ENCODE measurements at places on chromosomes 2 and 18.

- no peak for DNase-seq
These were observed 563 bp downstream of the KIF3C start for GRCh38 chr2:25981596-25982272.

DNA sequence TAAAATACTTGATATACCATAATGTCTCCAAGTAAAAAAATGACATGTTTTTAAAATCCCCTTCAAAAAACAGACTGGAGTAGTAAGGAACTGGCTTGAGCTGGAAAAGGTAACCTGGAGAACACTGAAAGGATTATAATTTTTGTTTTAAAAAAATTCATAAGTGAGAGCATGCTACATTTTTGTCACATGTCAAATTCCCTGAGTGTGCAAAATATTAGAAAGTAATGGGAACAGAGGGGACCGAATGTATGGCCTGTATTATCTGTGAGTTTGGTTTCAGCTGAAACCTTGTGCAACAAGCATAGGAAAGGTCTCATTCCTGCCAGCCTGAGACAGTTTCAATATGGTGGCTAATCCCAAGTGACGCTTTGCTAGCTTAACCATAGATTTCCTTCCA is 202.5 kb downstream of the SLC39A10 start:
- no peak for DNase-seq

DNA sequence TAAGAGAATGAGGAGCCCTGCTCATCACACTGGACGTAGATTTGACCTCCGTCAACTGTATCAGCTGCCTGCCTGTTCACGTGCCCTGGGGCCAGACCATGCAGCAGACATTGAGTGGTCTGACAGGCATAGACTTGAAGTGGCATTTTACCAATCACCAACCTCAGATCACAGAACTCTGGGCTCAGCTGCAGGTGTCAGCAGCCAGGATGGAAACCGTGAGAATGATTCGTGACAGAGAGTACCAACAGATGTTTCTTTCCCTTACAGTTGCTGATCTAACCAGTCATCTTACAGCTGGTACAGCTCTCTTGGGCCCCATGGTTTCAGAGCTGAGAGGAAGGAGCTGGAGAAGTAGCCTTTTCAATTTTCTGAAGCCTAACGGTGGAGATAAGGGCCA is 148.9 kb downstream of the EN1 start:
- no peak for DNase-seq

DNA sequence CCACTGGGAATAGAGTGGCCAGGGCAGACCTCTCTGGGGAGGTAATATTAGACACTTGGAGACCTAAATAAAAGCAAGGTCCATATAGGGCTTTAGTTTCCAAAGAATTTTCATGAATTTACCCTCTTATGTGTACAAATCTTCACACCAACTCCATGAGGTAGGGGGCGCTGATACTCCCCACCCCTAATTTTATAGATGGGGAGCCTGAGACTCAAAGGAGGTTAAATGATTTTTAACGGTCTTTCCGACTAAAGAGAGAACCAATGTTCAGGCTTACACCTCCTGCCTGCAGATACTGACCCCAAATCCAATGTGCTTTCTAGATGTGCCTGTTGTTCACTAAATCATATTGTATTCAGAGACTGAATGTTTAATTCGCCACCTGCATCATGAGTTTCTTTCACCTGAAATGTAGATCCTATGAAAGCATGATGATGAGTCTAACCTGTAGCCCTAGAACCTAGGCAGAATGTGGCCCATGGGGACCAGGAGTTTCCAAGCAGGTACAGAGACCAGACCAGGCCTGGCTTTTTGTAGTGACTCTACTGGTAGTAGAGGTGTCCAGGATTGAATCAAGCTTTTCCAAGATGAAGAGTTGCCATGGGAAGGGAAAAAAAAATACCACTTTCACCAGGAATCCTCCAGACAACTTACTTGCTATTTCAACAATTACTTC is 16.8 kb upstream of the PAX3 start:
- no peak for DNase-seq

GRCh38 chr2:238727585-238728329 is 120.1 kb upstream of the TWIST2 start:
- DNase-seq, result no peak

- DNase-seq, result no peak
These were observed 2.1 kb downstream of the PROM2 start for GRCh38 chr2:95276244-95276887.

- DNase-seq, result no peak
These were observed 71.0 kb upstream of the SP3 start for GRCh38 chr2:174035981-174036742.

- DNase-seq, result no peak
These were observed 70.3 kb upstream of the CTLA4 start for GRCh38 chr2:203797276-203797675.

DNA sequence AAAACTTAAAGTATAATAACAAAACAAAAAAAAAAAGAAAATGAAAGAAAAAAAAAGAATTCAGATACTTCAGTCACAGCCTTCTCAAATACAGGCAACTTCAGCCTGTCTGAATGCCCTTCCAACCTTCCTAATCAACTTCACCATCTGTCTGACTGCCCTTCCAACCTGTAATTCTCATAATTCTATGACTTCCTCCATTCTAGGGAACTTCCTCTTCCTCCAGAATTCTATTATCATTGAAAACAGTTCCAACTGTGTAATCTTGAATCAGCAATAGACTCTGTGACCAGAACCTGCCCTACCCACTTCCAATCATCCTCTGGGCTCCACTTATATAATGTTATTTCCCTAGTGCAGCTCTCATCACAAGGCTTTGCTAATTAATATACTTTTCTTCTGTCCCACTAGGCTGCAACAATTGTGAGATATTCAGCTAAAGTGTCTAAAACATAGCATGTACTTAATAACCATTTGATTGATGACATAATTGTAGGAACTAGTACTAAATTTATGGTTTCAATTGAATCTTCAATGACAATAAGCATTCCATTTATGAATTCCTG is 127.3 kb downstream of the UPP2 start:
- DNase-seq, result no peak

DNA sequence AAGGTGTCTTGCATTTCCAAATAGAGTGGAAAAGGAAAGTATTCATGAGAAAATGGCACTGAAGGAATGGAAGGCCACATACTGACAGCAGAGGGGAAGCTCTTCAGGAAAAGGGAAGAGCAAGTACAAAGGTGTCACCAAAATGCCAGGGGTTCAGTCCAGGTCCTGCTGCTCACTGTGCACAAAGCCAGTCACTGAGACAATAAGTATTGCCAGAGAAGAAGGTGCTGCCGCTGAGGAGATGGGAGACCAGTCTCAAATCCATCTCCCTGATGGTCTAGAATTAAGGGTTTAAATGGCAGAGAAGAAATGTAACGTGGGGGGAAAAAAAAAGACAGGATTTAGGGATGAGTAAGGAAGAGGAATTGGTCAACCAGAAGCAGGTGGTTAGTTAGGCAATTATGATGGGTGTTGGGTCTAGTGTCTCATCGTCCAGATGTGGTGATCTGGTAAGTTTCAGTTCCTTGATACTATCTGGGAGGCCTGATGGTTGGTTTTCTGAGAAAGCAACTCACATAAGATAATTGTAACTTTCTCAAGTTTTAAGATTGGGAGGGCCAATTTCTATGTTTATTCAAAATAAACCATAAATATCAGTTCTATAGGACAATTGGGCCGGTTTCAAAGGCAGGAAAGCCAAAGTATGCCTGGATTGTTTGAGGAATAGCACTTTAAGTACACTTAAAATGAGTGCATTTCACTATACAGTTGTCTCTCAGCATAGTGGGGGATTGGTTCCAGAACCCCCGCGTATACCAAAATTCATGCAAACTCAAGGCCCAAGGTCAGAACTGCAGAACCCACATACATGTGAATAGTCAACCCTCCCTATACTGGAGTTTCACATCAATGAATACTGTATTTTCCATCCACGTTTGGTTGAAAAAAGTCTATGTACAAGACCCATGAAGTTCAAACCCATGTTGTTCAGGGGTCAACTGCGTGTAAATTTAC is 109.1 kb upstream of the DNAJC10 start:
- no peak for DNase-seq

DNA sequence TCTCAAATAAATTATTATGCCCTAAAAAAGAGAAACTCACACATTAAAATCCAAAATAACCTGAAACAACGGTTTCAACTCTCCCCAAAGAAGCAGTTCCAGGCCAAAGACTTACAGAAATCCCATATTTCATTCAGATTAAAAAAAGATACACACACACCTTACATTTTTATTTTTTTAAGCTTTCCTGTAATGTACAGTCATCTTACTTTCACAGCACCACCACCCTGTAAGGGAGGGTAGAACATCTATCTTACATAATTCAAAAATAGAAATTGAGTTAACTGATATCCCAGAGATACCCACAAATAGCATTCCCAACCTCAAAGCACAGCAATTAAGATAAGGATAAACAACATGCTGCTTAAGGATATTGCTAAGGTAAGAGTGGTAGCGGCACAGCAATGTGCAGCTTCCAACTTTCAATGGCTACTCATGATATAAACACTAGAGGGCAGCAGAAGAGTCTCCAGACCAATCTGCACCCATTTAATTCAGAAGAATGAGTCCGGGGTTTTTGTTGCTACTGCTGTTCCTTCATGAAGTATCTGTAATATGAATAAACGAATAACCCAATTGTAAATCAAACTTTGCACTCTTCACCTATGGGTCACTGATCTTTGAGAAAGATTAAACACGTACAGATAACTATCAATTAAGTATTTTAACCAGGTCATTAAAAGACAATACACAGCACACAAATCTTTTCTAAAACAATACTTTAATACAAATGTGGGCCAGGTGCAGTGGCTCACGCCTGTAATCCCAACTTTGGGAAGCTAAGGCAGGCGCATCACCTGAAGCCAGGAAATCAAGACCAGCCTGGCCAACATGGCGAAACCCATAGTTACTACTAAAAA is 11.3 kb downstream of the GFPT1 start:
- no peak for DNase-seq

- no peak for DNase-seq
These were observed 344.4 kb upstream of the SLC39A10 start for GRCh38 chr2:195312662-195313061.

DNA sequence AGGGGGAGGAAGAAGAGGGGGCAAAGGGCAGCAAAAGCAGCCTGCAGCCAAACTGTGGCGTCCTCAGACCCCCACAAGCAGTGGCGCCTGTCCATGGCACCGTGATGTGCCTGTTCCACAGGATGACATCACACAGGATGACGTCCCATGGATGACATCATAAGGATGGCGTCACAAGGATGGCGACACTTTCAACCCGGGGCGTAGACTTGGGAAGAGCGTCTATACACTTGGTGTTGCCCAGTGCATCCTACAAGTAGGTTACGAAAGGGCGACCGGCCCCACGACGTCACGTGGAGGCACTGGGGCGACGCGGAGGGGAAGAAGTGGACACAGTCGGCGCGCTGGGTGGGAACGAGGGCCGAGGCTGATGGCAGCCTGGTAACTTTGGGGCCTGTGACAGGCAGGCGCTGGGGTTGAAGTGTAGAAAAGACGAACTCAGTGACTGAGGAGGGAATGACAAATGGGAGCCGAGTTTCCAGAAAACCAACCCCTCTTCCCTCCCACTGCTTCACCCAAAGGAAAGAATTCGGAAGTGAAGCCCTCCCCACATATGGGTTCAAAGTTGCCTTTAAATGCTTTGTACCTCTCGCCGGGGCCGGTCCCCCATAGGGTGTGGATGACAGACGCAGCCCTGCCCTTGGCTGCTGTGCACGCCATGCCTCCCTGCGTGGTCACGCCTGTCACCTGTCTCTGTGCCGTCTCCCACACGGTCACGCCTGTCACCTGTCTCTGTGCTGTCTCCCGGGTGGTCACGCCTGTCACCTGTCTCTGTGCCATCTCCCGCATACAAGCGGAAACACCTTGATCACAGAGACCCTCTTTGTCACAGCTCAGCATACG is 13.4 kb upstream of the KCNG2 start:
- no peak for DNase-seq

GRCh38 chr2:2640818-2641217 is 309.7 kb upstream of the MYT1L start:
- DNase-seq, result no peak

GRCh38 chr2:199602271-199602895 is 144.6 kb upstream of the SATB2 start:
- DNase-seq, result no peak

- no peak for DNase-seq
These were observed 192.9 kb downstream of the INHBB start for GRCh38 chr2:120538691-120539423.

- no peak for DNase-seq
These were observed 49.7 kb upstream of the RASGRP3 start for GRCh38 chr2:33426666-33427231.

- no peak for DNase-seq
These were observed 335.6 kb downstream of the PIK3C3 start for GRCh38 chr18:42290318-42291307.

GRCh38 chr2:178990533-178991241 is 59.2 kb downstream of the CCDC141 start:
- DNase-seq, result no peak

DNA sequence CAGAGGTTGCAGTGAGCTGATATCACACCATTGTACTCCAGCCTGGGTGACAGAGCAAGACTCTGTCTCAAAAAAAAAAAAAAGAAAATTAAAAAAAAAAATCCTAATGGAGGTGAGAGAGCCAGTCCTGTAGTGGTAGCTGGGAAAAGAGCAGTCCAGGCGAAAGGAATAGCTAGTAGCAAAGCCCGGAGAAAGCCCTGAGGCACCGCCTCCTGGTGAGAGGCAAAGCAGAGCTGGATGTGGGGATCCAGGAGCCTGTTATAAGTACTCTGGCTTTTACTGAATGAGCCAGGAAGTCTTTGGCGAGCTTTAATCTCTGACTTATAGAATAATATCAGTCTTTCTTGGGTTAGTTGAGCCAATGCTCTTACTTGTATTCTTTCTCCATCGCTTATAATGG is 6.6 kb upstream of the KLHL23 start:
- no peak for DNase-seq

- no peak for DNase-seq
These were observed at the start of gene DIPK1C for GRCh38 chr18:74457043-74457724. Gene DIPK1C (minus strand): TSS chr18:74457308. CDS start chr18:74457259, 49 bp downstream.

DNA sequence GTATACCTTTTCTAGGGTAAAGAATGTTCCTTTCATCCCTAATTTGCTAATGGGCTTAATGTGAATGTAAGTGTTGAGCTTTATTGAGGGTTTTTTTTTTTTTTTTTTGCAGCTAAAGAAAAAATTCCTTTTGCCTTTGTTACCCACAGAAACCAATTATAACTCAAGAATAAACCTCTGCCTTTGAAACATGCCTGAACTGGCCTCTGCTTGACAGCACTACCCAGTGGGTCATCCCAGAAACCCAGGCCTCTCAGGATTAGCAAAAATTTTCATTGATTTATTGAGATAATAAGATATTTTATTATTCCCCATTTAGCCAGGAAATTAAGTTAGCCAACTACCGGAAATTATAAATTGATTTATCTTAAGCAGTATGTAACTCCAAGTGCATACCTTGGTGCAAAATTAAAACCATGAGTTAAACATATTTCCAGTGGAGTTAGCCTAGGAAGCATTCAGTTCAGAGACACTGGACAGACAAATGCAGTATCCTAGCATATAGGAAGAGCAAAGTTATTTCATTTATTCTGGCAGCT is 67.0 kb upstream of the RASGRP3 start:
- no peak for DNase-seq

- no peak for DNase-seq
These were observed 43.8 kb downstream of the APOB start for GRCh38 chr2:20999906-21000645.

DNA sequence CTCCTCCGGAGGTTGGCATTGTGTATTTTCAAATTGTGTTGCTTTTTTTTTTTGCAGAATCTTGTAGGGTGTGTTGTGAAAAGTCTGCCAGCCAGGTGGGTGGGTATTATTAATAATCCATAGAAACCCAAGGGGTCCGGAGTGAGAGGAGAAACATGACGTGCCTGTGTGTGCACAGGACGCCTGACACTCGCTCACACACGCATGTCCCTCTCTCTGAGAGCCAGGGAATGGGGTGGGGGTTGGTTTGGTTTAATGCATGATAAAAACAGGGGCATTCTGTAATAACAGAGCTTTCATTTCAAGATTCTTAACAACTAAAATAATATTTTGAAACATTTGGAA is 224.8 kb downstream of the FAM210A start:
- no peak for DNase-seq

All from epithelial cell of prostate (primary cell).